ENCODE measurements at places on chromosomes 2 and 18.

- DNase-seq: no peak
These were observed 128.2 kb downstream of the BCL2 start for GRCh38 chr18:63191413-63191812.

DNA sequence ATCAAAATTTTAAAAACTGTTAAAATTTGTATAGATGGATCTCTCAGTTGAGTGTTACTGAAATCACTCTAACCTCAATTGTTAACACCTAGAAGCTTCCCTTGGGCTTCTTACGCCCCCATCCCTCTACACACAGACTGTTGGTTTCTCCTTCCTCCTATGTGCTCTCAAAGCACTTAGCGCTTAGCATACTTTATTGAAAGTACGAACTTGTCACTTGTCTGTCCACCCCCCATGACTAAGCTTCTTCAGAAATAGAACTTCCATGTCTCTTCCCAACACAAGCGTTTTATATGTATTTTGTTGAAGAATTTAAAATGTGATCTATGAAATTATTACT lies 441 bp downstream of the MPHOSPH10 start:
- no peak for DNase-seq

- DNase-seq: no peak
These were observed 181.0 kb downstream of the TFCP2L1 start for GRCh38 chr2:121103960-121104359.

DNA sequence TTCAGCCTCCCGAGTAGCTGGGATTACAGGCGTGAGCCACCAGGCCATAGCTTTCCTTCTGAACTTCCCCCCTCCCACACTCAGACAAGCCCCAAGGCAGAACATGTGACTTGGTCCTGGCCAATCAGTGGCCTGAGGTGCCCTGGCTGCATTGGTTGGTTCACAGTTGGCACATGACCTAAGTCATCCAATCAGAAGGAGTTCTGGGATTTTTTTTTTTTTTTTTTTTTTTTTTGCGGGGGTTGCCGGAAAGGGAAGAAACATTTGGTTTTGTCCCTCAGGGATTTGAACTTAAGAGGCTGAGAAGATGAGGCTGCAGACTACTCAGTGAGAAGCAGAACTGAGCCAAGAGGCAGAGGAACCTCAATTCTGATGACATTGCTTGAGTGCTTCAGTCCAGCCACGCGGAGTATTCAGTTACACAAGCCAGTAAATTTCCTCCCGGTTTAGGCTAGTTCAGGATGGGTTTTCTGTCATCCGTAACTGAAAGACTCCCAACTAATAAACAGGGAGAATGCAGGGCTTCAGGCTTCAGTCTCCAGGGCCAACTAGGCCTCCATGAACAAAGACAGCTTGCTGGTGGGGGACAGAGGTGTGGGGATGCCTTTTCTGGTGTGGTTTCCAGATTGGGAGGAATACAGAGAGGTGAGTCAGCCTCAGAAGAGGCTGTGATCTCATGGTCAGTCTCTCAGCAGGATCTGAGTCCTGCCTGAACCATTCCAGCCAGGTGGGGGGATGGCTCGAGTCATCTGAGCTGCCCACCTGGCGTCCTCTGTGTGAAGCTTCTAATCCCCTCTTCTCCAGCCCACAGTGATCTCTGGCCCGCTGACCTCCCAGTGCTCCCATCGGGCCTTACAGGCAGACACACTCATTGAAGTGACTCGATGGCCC lies 9.2 kb downstream of the PTMA start:
- no peak for DNase-seq

GRCh38 chr2:196703695-196704094 lies 64.2 kb downstream of the CCDC150 start:
- no peak for DNase-seq

DNA sequence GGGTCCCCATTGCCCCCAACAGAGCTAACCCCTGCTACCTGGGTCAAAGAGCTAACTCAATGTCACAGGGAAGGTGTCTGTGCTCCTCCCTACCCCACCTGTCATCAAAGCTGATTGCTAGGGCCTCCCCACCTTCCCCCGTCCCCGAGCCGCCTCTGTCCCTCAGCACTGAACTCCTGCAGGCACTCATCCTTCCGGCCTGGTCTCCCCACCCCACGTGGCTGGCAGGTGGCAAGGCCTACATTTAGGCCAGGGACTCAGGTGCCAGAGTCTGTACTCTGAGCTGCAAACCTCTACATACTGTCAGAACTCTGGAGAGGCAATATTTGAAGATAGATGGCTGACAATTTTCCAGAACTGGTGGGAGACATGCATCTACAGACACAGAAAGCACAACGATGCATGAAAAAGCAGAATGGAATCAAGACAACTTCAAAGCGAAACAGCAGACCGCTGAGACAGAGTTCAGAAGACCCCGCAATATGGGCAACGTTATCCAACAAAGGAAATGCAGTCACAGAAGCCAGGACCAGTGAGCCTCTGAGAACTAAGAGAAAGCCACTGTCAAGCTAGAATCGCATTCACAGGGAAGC lies 195.8 kb downstream of the HDAC4 start:
- DNase-seq: no peak

GRCh38 chr2:149716687-149717086 lies 129.1 kb upstream of the MMADHC start:
- no peak for DNase-seq

GRCh38 chr2:161947836-161948235 lies 126.2 kb downstream of the DPP4 start:
- no peak for DNase-seq

DNA sequence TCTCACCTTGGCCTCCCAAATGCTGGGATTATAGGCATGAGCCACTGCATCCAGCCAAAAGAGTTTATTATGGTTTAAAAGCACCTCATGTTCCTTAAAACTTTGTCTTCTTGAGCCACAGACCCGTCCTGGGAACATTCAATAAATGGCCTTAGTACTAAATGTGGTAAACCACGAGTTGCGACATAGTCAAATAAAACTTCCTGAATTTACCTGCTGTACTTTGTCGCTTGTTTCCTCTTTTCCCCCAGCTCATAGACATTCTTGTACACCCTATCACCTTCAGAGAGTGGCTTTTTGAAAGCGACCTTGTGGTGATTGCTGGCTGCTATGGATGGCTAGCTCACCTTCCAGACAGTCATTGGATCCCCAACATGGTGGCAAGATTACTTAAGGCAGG lies 310.4 kb downstream of the LRRTM1 start:
- no peak for DNase-seq

DNA sequence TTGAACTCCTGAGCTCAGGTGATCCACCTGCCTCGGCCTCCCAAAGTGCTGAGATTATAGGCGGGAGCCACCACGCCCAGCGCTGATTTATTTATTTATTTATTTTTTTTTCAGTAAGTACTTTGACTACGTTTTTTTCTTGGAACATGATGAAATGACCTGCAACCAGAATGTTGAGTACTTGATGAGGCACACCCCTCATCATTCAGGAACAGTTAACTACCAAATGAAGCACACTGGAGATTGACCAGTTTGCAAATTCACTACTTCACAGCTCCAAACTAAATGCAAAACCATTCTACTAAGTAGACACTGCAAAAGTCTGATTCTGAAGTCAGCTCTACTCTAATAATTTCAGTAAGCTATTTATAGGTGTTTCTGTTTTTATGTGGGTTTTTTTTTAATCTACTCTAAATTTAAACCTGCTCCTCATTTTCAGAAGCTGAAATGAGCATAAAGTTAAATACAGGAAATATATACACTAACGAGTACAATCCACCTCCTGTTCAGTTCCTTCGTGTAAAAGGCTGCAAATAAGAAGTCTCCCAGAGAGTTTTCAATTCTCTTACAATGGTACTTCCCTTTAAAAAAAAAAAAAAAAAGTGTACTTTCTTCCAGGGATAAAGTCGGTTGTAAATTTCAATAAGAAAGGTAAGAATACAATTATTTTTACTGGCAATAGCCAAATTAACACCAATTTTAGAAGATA lies 1.4 kb downstream of the GFPT1 start:
- no peak for DNase-seq

DNA sequence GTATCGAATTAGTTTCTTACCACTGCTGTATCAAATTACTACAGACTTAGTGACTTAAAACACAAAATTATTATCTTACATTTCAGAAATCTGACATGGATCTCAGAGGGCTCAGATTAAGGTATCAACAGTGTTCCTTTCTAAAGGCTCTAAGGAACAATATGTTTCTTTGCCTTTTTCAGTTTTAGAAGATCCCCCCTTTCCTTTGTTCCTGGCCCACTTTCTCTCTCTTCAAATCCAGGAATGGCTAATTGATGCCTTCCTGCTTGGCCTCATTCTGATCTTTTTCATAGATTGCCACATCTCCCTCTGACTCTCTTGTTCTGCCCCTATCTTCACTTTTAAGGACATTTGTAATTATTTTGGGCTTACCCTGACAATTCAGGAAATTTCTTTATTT lies 65.7 kb downstream of the LRP1B start:
- DNase-seq: no peak

DNA sequence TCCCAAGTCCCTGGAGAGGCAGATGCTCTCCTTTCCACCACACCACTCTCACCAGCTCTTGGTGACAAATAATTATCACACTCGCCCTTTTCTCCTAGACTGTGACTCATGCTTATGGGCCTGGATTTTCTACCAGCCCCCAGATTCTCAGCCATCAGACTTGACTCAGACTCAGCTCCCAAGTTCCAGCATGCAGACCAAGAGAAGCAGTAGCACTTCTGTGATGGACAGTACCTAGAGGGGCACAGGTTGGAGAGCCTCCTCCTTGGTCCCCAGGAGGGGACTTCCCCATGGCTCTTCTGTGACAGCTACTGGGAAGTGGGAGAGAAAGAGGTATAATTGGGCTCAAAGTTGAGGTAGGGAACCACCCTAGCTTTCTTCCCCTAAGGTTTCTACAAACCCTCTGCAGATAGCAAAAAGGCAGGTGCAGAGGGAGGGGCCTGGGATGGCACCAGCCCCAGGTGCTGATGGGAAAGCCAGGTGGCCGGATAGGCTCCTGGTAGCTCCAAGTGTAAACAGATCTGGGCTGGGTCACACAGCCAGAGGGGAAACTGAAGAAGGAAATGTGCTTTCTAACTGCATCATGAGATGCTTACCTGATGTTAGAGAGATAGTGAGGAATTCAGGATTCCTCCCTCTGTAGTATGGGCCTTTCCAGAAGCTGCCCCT lies 4.1 kb downstream of the TCF23 start:
- DNase-seq: no peak

DNA sequence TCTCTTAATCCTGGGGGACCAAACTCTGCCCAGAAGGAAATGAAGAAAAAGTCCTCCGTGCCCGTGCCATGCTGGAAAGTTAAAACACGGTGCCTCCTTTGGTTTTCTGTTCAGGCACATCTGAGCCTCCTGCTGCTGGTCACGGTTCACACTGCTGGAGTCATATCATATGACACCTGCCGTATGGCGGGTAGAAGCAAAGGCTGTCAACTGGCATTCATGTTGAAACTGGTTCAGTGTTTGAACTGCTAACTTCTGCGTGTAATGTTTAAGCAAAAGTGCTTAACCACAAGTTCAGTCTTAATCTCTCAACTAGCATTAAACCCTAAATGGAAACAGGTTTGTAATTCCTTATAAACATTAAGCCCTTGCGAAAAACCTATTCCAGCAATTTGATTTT lies 3.1 kb downstream of the STK39 start:
- no peak for DNase-seq

- DNase-seq: no peak
These were observed 80.7 kb downstream of the PTPN2 start for GRCh38 chr18:12803069-12803936.

GRCh38 chr2:109377976-109378375 lies 235.8 kb downstream of the SEPTIN10 start:
- DNase-seq: no peak

- DNase-seq: no peak
These were observed 446.1 kb upstream of the MYT1L start for GRCh38 chr2:2777213-2777612.

- no peak for DNase-seq
These were observed 104.4 kb upstream of the SLC35G4 start for GRCh38 chr18:11504962-11505361.
